Renal cortical epithelial cell (primary cell): ENCODE measurements at places on chromosomes 5 and 9. TPM values are rescaled to one million over a fixed set of nuclear protein-coding genes. Genes with fewer than 3 reads are reported as not detected.

EMB gene
- total RNA-seq: 0.25 and 11.6 TPM in 2 replicates

DNA sequence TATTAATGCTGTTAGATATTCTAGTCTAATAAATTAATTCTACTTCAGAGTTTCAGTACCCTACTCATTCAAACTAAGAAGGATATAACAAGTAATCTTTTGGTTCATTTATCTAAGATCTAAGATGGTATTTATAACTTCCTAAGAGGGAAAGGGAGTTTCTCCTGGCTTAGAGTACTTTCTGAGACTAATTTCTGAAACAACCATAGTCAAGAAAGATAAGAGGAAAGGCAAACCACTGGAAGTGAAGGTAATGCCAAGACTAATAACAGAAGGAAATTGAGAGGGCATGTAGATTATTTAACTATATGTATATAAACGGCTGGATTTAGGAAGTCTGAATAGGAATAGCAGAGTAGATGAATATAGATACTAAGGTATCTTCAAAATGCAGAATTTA, 112.4 kb upstream of the ACOT12 start:
- no peak for DNase-seq

GRCh38 chr9:122642226-122642625, 15.2 kb downstream of the OR1B1 start:
- peak; percentile 13 for DNase-seq

GRCh38 chr5:42898760-42899159, 87.1 kb upstream of the SELENOP start:
- DNase-seq: no peak

DNA sequence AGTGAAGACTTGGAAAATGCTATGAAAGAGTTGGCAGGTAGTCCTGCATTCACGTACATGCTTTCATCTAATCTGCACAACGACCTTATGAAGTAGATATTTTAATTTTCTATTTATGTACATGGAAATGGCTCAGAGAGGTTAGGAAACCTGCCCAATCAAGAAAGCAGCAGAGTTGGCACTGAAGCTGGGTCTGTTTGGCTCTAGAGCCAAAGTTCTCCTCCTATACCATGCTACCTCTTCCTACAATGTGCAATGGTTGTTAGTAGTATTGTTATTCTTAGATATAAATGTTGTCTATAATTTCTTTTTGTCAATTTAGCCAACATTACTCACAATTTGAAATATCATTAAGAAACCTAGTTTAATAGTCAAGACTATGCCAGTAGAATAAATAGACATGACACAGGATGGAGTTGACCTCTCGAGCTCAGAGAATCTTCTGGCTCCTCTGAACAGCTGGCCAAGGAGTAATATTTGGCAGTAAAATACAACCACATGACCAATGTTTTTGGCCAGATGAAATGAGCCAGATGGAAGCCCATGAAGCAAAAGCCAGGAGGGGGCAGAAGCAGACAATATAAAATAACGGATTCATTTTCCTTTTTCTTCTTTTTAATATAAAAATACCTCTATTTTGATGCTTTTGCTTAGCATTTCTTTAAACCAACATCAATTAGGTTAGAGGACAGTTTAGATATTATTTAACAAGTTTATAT, 542.3 kb downstream of the PDE4D start:
- DNase-seq: no peak

- DNase-seq: peak; percentile 25
These were observed 48.7 kb upstream of the SLC46A2 start for GRCh38 chr9:112939418-112939817.
